ENCODE measurements at places on chromosomes 2 and 18.

DNA sequence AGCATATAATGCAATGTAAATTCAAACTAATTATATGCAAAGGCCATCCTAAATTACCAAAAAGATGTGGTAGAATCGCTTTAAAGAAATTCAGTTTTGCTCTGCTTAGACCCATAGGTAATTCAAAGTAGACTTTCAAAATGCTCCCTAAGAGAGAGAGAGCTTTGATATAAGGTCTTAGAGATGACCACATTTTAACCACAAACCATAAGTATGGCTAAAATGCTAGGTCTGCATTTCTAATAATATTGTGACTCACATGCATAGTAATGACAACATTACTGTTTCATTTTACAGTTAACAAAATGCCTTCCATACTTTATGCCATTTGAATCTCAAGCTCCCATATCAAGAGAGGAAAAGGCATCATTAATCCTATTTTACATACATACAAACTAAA, 144.5 kb downstream of the RAD51AP2 start:
- DNase-seq: no peak

DNA sequence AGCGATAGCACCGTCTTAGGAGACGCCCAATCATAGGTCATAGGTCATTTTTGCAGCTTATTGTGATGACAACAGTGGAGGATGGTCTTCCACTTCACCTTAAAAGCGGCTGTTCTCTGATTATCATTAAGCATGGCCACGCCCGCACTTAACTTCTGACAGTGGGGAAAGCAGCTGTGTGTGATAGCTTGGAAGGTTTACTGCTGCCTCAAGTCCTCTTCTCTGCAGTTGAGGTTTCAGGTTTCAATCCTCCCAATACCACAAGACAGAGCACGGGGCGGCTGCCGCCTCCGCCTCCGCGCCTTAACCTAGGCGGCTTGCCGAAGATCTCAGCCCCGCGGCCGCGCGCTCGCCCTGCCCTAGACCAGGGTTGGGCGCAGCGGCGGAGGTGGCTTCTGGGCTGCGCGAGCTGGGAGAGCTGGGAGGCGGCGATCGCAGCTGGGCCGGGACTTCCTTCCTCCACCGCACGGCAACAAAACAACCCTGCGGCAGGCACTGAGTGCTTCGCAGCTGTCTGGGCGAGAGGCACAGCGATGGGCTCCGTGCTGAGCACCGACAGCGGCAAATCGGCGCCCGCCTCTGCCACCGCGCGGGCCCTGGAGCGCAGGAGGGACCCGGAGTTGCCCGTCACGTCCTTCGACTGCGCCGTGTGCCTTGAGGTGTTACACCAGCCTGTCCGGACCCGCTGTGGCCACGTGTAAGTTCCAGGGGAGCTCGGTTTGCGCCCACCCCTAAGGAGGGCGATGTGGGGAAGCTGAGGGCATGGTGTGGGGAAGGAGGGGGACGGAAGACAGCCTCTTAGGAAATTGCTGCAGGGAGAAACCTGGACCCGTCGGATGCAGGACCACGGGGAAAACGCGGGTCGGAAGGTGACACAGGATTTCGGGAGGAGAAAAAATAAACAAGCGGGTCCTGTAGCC, at the start of gene RNF125:
TSS of gene RNF125 (plus strand) at position 495 of the 920 bp plus-strand sequence. CDS start at position 534, 39 bp downstream.
- peak; percentile 79 for DNase-seq

- DNase-seq: peak; percentile 25
These were observed 47.0 kb downstream of the SLC9A4 start for GRCh38 chr2:102520009-102520408.

DNA sequence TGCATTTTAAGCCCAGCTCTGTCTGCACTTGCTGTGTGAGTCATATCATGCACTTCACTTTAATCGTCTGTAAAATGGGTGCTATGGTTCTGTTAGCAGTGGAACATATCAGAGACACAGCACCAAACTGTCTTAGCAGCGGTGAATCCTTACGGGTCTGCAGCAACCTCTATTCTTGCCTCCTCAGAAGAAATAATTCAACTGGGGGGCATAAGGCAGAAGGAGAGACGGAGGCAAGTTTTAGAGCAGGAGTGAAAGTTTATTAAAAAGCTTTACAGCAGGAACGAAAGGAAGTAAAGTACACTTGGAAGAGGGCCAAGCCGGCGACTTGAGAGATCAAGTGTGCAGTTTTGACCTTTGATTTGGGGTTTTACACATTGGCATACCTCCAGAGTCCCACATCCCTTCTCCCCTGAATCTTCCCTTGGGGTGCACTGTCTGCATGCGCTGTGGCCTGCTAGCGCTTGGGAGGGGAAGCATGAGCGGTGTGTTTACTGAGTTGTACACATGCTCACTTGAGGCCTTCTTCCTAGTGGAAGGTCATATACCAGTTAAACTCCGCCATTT, 109.8 kb downstream of the DDX1 start:
- no peak for DNase-seq

DNA sequence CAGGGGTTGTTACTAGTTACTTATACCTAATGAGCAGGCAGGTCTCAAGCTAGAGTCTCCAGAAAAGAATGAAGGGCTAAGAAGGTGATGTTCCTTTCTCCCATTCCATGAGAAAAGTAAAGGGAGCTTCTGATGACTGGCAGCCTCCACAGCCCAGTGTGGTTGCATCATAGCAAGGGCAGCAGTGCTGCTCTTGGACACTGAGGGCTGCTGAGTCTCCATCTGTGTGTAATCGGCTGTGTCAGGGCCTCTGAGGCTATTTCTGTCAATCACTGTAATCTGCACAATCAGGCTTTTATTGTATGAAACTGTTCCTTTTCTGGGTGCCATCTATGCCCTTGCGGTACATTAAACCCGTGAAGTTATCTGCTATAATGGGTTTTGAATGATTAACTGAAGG, 164.1 kb upstream of the FBXO11 start:
- DNase-seq: no peak

GRCh38 chr2:215637651-215638050, 201.8 kb upstream of the FN1 start:
- no peak for DNase-seq

- no peak for DNase-seq
These were observed 91.6 kb downstream of the FIGN start for GRCh38 chr2:163644238-163644637.

GRCh38 chr2:98026292-98026691, 30.5 kb upstream of the TMEM131 start:
- peak; percentile 21 for DNase-seq

GRCh38 chr2:80519121-80519643, 214.6 kb upstream of the LRRTM1 start:
- DNase-seq: no peak

DNA sequence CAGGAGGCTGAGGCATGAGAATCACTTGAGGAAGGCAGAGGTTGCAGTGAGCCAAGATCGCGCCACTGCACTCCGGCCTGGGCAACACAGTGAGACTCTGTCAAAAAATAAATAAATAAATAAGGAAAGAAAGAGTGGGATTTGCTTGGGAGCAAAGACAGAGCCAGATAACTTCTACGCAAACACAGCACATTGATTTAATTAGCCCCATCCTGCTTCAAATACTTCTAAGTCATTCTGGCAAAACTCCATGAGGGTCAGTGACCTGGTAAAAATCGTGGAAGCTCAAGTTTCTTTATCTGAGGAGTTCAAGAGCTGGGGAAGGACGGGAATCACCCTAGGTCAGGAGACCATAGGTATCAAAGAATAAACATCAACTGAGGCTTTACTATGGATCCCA, 70.6 kb upstream of the TCF7L1 start:
- no peak for DNase-seq

- DNase-seq: peak; percentile 51
These were observed 66.7 kb downstream of the PTPN4 start for GRCh38 chr2:119826370-119826961.

DNA sequence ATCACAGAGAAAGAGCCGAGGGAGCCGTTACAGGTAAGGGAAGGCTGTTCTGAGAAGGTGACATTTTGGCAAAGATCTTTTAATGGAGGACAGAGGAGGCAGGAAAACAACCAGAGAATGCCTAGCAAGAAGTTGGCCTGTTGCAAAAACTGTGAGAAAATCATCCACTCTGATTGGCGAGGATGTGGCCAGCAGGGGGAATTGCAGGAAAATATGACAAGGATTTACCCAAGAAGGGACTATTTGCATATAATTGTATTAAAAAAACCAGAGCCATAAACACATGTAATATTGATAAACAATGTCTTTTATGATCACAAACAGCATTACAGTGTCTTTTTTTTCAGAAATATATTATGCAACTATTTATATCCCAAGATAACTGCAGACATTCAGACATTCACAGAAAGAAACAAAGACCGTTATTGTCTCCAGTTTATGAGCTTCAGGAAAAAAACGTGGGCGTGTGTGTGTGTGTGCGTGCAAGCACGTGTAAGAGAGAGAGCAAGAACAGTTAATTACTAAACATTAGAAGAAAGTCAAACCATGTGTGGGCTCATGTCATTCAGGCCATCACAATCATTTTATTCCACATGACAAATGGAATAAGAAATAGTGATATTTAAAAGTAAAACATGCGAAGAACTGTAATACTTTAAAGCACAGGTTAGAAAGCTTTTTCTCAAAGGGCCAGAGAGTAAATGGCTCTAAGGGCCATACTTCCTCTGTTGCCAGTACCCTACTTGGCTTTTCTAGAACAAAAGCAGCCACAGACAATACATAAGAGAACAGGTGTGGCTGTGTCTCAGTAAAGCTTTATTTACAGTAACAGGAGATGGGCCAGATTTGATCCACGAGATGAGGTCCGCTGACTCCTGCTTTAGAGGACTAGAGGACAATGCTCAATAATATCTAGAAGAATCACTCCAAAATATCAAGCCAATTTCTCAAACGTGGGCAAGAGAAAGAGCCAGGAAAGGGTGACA, 324.1 kb downstream of the DLGAP1 start:
- DNase-seq: no peak
